Trophoblast cell (in vitro differentiated cells and primary cell): ENCODE measurements at places on chromosomes 7 and 10.

DNA sequence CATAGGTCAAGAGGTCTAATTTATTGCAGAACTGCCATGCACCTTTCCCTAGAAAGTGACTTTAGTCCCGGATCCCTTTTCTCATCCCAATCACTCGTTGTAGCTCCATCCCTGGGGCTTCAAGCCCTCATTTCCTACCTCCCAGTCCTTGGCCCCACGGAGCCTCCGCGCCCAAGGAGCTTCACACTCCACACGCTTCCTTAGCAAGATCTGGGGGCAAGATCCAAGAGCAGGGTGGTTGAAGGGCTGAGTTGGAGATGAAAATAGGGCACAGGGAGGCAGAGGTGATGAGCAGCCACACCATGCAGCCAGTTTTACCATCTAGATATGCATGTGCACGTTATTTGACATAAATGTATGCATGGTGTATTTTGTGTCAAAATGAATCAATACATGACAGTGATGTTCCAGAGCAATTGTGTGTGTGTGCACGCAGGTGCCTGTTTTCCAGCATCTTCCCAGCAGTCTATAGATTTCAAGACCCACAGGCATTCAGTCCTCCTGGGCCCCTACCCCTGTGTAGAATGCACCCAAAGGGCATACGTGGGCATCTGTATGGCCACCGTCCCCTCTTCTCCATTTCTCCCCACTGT is 6.0 kb upstream of the TRPV6 start:
- H3K36me3 ChIP-seq = no peaks in the 10 kb centered on the region
- no peak overlapping the region for H3K27ac ChIP-seq
- peaks cover 9% of the 10 kb centered on the region for H3K4me1 ChIP-seq
- no peaks in the 10 kb centered on the region for H3K27me3 ChIP-seq
- H3K4me3 ChIP-seq = no peak overlapping the region
- DNase-seq = no peak

DNA sequence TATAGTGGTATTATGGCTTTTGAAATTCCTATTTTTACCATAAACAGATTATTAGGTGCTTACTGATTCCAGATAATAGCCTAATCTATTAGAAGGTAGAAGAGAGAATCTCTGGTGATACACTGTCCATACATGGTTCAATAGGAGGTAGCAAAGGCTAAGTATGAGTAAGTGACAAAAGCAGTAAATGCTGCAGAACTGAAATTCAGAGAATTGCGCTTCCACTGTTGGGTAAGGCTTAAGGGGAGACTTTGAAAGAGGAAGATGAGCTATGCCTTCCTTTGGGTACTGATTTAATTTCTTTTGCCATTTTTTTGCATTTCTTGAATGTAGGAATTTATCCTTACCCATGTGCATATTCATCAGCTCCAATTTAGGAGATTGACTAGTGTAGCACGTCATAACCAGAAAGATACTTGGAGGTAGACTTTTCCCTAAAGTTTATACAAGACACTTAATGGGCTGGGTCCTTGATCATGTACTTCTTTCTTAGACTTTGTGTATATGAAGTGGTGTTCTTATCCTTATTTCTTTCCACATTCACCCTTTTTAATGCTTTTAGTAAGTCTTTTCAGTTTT is 15.3 kb downstream of the MKLN1 start:
- H3K4me1 ChIP-seq = no peaks in the 10 kb centered on the region
- H3K4me3 ChIP-seq = no peak overlapping the region
- H3K36me3 ChIP-seq = no peaks in the 10 kb centered on the region
- H3K27ac ChIP-seq = no peak overlapping the region
- H3K27me3 ChIP-seq = no peaks in the 10 kb centered on the region

- DNase-seq = no peak
- no peaks in the 10 kb centered on the region for H3K27me3 ChIP-seq
- no peak overlapping the region for H3K27ac ChIP-seq
Observed at GRCh38 chr7:28993371-28993770, 35.2 kb upstream of the TRIL start.

DNA sequence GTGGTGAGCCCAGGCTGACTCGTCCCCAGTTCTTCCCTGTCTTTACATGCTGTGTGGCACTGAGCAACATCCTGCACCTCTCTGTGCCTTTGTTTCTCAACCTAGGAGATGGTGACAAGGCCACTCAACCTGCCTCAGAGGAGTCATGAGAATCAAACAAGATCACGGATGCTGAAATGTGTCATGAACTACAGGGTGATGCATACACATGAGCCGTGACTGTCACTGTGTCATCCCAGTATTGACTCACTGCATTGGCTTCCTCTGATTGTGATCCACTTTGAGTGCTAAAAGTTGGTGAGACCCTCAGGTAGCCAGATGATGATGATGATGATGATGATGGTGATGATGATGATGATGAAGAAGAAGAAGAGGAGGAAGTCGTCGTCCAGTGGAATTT is 11.5 kb downstream of the C10orf71 start:
- DNase-seq = peak; percentile 24
- no peak overlapping the region for H3K27ac ChIP-seq
- H3K4me3 ChIP-seq = no peak overlapping the region
- H3K27me3 ChIP-seq = peaks cover 2% of the 10 kb centered on the region
- peaks cover 4% of the 10 kb centered on the region for H3K4me1 ChIP-seq

DNA sequence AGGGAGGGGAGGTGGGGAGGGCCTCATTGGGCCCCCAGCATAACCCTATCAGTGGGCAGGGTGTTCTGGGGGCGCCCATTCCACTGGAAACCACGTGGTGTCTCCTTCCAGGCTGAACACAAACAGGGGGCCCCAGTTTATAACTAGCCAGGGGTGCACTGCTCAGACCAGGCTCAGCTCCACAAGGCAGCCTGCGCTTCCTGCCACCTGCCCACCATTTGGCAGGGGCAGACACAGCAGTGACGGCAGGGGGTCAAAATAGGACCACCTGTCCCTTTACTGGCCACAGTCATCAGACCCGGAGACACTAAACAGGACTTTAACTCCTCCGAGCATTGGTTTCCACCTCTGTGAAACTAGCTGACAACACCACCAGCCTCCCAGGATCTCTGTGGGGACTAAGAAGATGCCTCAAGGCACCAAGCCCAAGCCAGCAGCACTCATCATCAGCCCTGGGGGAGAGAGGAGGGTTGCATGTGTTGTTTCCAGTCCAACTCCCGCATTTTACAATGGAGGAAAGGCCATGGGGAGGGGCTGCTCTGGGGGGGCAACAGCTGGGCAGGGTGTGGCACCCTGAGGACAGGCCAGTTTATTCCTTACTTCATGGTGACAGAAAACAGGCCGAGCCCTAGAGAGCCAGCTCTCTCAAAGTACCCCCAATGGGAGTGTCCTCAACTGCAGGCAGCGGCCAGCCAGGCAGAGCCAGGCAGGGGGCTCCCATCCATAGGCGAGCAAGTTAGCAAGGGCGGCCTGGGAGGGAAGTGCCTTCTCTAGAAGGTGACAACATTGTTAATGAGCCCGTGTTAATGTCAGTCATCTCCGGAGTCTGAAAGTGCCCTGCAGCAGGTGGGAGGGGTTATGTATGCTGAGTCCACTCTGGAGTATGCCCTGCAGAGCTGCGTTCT is 127.6 kb downstream of the TNS3 start:
- DNase-seq = peak; percentile 99

- H3K4me3 ChIP-seq = no peak overlapping the region
- no peak overlapping the region for H3K27ac ChIP-seq
- DNase-seq = no peak
- H3K4me1 ChIP-seq = no peaks in the 10 kb centered on the region
- H3K36me3 ChIP-seq = no peaks in the 10 kb centered on the region
Observed at GRCh38 chr7:130865408-130866236, 131.6 kb upstream of the KLF14 start.

- no peaks in the 10 kb centered on the region for H3K36me3 ChIP-seq
- H3K4me3 ChIP-seq = no peak overlapping the region
- peaks cover 87% of the 10 kb centered on the region for H3K27me3 ChIP-seq
- peaks cover 12% of the 10 kb centered on the region for H3K4me1 ChIP-seq
- no peak for DNase-seq
Observed at GRCh38 chr7:27179030-27179429, 4.9 kb upstream of the HOXA10 start.

DNA sequence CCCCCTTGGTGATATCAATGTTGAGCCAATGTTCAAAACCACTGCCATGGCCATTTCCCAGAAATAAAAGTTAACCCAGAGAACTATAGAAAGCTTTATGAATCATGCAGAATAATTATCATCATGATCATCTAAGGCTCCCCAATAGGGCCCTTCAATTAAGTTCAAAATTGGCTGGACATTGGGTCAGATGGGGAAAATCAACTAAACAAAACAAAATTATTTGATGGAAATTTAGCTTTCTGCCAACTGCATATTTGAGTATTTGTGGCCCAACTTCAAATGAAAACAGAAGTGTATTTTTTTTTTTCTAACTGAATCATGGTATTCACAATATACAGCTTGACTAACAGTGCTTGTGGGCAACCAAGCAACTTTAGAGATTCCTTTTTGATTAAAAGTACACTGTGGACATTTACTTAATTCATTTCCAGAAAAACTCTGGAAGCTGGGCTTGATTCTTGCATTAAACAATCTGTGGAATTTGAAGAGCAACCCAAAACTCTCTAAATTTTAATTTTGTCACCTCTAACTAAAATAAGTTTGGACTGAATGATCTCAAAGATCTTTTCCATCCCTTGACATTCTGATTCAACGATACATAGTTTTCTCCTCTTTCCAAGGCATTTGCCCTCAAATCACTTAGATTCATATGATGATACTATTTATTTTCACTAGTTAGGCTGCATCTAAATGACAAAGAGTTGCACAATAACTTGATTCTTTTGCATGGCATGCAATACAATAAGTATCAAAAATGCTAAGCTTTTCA is 203.2 kb downstream of the AHR start:
- H3K27me3 ChIP-seq = no peaks in the 10 kb centered on the region
- no peaks in the 10 kb centered on the region for H3K4me1 ChIP-seq
- no peak overlapping the region for H3K4me3 ChIP-seq
- no peak for DNase-seq

- H3K4me3 ChIP-seq = no peak overlapping the region
- H3K27me3 ChIP-seq = peaks cover 5% of the 10 kb centered on the region
- no peak for DNase-seq
- peaks cover 15% of the 10 kb centered on the region for H3K4me1 ChIP-seq
- H3K27ac ChIP-seq = no peak overlapping the region
Observed at GRCh38 chr7:93578762-93579161, 4.2 kb upstream of the CALCR start.

DNA sequence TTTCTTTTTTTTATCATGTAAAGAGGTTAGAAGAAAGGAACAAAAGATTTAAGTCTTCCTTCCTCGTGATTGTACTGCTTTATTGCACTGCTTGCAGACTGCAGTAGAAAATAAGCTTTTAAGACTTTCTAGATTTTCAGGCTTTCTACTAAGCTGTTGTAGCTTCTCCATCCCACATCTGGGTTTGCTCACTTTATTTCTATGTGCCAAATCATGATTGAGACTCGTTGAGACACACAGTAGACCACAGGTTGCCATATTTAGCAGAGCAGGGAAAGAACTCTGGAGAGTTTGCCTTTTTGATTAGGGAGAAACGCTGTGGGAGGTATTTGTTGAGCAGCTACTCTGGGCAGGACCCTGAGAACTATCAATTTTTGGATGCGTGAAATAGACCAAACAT is 89.2 kb upstream of the BTBD16 start:
- DNase-seq = no peak
- H3K27ac ChIP-seq = no peak overlapping the region
- no peaks in the 10 kb centered on the region for H3K27me3 ChIP-seq
- no peak overlapping the region for H3K4me3 ChIP-seq

DNA sequence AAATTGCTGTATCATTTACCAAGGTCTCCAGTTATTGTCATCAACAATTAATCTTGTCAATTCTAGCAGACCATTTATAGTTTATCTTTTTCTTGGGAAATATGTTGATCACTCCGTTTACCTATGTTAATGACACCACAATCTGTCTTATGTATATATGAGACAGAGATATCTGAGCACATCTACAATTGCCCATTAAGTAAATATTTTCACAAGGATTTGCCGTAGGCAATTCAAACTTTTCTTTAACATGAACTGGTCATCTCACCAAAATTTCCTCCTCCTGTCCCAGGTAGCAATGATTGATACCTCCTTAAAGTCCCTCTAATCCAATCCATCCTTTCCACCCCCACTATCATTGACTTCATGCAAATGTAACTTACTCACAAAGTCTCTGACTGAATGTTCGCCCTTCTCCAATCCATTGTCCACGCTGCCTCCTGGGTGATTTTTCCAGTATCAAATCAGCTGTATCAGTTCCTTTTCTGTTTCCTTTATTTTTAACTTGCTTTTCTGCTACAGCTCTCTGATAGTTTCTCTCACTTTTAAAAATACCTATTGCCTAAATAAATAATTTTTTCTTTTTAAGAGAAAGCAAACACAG is 138.3 kb downstream of the GNAT3 start:
- no peak overlapping the region for H3K27ac ChIP-seq
- H3K27me3 ChIP-seq = no peaks in the 10 kb centered on the region
- H3K36me3 ChIP-seq = no peaks in the 10 kb centered on the region
- H3K4me3 ChIP-seq = no peak overlapping the region
- DNase-seq = peak; percentile 53

- no peak overlapping the region for H3K4me3 ChIP-seq
- DNase-seq = no peak
- H3K27ac ChIP-seq = no peak overlapping the region
Observed at GRCh38 chr7:39017369-39017915, 39.7 kb downstream of the POU6F2 start.

DNA sequence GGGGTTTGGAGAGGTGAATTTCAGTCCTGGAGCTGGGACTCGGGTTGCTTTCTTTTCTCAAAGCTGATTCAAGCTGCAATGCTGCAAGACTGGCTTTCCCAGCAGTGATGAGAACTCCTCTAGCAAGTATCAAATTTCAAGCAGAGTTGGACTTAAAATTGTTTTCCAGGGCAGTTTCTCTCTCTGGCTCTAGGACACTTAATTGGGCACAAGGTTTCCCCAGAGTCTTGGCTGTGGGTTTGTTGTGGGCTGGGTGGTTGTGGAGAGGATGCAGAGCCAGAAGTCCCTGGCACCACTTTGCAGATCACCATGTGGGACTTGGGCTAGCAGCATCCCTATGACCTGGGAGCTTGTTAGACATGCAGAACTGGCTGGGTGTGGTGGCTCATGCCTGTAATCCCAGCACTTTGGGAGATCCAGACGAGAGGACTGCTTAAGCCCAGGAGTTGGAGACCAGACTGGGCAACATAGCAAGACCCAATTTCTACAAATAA is 16.8 kb downstream of the AKR1B15 start:
- H3K36me3 ChIP-seq = no peaks in the 10 kb centered on the region
- H3K27ac ChIP-seq = no peak overlapping the region
- no peaks in the 10 kb centered on the region for H3K27me3 ChIP-seq

GRCh38 chr7:155961241-155962190 is 149.3 kb upstream of the SHH start:
- no peak overlapping the region for H3K27ac ChIP-seq
- no peaks in the 10 kb centered on the region for H3K27me3 ChIP-seq
- no peaks in the 10 kb centered on the region for H3K36me3 ChIP-seq
- no peak overlapping the region for H3K4me3 ChIP-seq
- peak; percentile 8 for DNase-seq

GRCh38 chr10:21368728-21369425 is 156.6 kb downstream of the SKIDA1 start:
- no peak overlapping the region for H3K4me3 ChIP-seq
- H3K4me1 ChIP-seq = peaks cover 14% of the 10 kb centered on the region
- peak overlapping the region; percentile 74 for H3K27ac ChIP-seq
- peak; percentile 77 for DNase-seq
